Activated CD4-positive, alpha-beta T cell treated with anti-CD3 and anti-CD28 coated beads, Interleukin-2, amount 50 U/mL, for 1 hour (primary cell): ENCODE measurements at places on chromosomes 3 and 15.

DNA sequence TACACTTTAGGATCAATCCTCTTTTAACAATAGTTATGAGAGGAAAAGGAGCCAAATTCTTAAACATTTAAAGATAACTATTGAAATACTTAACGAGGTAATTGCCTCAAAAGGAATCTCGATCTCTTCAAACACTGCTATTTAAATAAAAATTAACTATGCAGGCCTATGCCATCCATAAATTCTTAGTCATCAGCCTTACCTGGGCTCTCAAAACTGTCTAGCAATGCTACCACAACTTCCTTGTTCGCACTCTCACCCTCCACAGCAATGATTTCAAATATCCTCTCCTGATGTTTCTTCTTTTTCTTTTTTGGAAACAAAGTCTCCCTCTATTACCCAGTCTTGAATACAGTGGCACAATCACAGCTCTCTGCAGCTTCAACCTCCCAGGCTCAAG, 12.3 kb downstream of the ETFA start:
- DNase-seq, result no peak

DNA sequence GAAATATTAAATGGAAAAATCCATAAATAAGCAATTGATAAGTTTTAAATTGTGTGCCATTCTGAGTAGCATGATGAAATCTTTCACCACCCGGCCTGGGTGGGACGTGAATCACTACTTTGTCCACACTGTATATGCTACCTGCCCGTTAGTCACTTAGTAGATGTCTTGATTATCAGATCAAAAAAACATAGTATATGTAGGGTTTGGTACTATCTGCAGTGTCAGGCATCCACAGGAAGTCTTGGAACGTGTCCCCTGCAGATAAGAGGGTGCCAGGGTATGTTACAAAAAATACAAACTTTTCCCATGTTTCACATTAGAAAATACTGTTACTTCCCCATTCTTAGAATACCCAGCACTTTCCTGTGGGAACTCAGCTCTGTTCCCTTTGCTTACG, 35.2 kb downstream of the FAM81A start:
- DNase-seq, result no peak

GRCh38 chr3:122019493-122019892, 2.6 kb downstream of the ILDR1 start:
- DNase-seq, result no peak

DNA sequence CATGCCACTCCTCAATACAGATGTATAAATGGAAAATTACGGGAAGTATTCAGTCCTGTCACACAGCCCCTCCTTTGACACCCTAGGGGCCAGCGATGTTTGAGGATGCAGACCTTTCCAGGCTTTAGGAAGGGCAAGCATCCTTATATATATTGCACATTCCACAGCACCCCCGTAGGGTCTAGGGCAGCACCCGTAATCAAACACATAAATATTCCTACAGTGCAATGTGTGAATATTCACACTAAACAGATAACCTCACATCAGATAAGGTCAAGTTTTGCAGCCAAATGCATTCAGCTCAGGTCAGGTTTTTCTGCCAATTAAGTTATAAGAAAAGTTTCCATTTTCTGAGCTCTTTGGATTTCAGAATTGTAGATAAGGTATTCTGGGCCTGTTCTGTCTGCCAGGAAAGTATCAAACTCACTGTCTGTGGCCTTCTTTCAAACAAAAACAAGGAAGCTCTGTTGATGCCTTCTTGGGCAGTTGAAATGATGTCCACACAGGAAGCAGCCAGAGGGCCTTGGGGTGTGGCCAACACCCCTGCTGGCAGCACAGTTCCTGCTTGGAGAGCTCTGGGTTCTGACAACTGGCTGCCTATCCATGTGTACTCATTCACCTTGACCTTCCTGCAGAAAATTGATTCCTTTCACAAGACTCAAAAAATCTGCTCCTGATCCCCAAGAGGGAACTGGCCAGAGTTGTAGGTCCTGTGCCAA, 427.0 kb downstream of the NTRK3 start:
- no peak for DNase-seq

- no peak for DNase-seq
These were observed 147.4 kb upstream of the UMPS start for GRCh38 chr3:124582621-124583395.

- DNase-seq, result no peak
These were observed 359.9 kb downstream of the AGBL1 start for GRCh38 chr15:86439614-86440013.

- no peak for DNase-seq
These were observed 366.3 kb downstream of the TIGIT start for GRCh38 chr3:114660124-114660523.

- no peak for DNase-seq
These were observed 194.6 kb downstream of the FAM43A start for GRCh38 chr3:194879991-194880939.

DNA sequence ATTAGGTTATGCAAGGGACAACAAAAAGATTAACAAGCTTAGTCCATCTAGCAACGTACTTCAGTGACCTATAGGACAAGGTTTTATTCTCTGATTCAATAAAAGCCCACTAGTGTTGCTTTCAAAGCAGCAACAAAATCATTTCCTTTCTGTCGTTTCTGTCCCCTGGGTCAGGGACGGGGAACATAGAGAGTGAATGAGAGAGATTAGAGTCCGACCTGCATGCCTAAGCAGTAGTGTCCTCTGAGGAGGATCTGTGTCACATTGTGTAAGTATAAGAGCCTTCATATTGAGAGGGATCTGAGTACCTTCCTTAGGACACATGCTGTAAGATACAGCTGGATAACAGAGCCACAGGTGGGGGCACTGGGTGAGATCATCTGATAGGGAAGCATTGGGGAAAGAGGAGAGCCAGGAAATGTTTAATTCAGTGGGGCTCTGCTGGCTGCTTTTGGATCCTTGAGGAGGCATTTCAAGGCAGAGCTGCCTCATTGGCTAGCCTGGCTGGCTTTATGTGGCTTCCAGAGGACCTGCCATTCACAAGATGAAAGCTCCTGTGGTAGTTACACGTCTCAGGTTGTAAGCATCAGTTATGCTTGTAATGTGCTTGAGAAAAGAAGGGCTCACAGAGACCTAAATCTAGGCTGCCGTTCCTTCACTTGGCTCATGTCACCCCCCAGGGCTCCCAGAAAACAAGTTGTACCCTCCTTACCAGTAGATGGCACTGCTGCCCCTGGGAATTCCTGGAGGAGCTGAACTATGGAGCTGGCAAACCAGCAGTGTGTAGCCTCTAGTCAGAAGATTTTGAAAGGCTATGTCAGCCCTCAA, 2.7 kb downstream of the TMEM108 start:
- no peak for DNase-seq

DNA sequence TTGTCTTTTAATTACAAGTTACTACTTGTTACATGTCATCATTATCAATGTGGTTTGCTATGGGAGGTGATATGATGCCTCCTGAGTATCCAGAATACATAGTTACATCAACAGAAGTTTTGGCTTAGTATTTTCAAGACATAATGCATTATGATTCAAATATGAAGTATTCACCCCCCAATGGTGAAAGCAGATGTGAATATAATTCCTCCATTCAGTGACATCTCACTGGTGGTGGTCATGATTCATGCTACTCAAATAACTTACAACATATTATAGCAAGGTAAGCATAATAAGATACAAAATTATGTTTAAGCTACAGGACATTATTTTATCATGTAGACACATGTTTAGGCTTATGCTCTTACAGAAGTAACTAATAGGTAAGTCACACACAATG, 34.9 kb upstream of the TTBK2 start:
- DNase-seq, result no peak

DNA sequence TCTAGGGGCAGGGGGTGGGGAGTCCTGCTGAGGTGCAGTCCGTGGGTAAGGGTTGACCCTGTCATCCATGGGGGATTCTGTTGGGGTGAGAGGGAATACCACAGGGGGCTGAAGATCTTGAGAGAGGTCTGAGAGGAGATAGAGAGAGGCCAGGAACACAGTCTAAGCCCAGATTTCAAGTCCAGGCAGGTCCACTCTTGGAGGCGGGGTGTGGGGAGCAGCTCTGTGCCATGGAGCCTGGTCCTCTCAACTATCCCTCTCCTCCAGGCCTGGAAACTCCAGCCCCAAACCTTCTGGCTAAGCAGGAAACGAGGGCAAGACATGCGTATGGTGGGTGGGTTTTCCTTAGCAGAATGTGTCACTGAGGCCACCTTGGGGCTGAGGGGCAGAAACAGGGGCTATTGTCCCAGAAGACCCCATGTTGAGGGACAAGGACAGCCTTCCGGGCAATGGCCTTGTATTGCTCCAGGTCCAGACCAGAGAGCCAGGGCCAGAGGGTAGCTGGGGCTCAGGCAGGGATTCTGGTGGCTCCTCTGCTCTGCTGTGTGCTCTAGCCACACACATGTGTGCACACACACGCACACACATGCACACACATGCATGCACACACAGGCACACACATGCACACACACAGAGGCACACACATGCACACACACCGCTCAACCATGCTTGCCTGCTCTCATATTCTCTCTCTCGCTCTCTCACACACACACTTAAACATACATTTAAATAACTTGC, 48.6 kb upstream of the MAGEF1 start:
- DNase-seq, result no peak

DNA sequence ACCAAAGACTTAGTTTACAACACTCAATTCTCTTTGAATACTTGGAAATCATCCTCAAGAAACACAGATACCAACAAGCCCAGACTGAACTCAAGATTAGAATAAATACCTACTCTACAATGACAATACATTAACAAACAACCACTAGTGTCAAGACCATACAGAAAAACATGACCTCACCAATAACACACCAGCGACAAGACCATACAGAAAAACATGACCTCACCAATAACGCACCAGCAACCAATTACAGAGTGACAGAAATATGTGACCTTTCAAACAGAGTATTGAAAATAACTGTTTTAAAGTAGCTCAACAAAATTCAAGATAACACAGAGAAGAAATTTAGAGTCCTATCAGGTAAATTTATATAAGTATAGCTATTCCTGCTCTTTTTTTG, 876.0 kb downstream of the EPHA3 start:
- DNase-seq, result no peak

DNA sequence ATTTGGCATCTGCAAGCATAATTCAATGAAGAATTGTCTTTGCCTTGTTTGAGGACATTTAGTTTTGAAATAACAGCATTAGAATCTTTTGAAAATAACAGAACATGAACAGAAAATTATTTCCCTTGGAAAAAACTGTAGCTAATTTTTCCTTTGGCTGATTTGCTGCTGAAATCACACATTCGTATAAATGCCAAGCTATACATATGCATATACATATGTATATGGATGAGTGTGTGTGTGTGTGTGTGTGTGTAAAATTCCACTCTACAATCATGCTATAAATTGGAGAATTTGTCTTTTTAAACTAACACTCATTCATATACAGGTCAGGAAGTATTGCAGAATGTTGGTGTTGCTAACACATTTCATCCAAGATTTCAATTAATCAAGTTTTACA, 57.9 kb downstream of the SAMMSON start:
- no peak for DNase-seq

DNA sequence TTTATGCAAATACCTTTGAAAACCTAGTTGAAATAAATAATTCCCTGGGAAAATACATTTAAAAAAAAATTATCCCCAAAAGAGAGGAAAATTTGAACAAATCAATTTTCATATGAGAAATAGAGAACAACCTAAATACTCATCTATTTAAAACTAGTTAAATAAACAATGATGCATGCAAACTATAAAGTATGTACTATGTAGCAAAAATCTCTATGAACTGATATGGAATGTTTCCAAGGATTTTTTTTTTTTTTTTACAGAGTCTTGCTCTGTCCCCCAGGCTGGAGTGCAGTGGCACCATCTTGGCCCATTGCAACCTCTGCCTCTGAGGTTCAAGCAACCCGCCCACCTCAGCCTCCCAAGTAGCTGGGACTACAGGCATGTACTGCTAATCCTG, 27.2 kb upstream of the B3GALNT1 start:
- DNase-seq, result no peak

DNA sequence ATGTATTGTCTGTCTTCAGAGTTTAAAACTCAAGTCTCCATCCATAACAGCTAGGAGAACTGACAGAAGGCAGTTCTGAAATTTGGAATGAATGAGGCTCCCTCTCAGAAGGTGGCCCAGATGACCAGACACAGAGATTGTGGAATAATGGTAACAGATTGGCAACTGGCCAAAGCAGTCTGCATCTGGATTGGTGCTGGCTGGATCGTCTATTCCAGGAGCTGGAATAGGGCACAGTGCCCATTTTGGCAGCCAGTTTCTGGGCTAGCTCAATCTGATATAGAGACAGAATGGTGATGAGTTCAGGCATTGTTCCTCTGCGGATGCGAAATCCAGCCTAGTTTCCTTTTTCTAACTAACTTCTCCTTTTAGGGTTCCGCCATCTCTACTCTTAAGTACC, 851.7 kb downstream of the PDCD6IP start:
- DNase-seq, result no peak

DNA sequence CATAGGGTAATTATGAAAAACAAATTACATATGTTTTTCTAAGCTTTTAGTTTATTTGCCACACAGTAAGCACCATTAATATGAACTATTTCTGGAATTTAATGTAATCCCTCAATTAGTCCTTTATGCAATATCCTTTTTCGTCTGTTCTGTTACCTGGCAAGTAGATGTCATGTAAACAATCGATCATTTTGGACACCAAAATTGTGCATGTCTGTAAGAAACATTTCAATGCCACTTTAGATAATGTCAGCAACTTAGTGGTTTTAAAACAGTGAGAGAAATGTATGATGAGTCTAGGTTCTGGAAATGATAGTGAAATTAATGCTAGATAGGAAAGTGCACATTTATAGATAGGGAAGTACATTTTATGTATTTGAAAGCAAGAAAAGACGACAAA, 986.6 kb downstream of the ZPLD1 start:
- no peak for DNase-seq

GRCh38 chr3:55624238-55624637, 137.1 kb upstream of the WNT5A start:
- DNase-seq, result no peak

GRCh38 chr3:14154895-14155440, 23.4 kb downstream of the XPC start:
- DNase-seq, result no peak

GRCh38 chr15:48569591-48570302, 75.8 kb downstream of the FBN1 start:
- no peak for DNase-seq

DNA sequence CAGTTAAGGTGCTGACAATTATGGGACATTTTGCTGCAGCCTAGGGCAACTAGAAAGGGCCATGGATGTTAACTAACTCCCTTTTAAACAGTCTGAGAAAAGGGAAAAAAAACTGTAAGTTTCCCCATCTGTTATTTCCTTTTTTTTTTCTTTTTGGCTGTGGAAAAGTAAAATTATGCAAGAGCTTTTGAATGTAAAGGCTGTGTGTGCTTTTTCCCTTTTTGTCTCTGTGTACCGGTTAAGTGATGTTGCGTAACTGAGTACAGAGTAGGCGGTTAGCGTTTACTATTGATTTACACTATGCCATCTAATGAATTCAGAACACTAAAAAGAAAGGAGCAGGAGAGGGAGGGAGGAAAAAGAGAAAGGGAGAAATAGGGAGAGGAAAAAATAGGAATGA, 403.6 kb downstream of the TIGIT start:
- no peak for DNase-seq

DNA sequence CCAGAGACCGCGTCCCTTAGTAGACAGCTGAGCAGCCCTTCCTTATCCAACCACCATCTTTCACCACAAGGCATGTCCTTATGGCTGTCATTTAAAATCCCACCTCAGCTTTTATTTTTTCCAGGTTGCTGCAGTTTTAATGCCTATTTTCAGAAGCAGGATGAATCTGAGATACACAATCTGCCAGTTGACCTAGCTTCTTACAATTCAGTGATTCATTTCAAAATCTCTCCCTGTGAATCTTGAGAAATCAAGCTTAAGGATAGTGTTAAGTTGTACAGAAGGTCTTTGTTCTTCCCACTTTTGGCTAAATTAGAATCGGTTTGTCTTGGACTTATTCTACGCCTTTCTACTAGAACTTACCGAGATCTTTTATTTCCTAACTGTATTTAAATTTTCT, 522.3 kb upstream of the CFAP20DC start:
- DNase-seq, result no peak
